ENCODE measurements at places on chromosomes 4 and X.

- no peak for DNase-seq
Observed at GRCh38 chr4:54384563-54384962, 155.5 kb downstream of the PDGFRA start.

- no peak for DNase-seq
Observed at GRCh38 chr4:166527500-166527899, 654.5 kb downstream of the TLL1 start.

DNA sequence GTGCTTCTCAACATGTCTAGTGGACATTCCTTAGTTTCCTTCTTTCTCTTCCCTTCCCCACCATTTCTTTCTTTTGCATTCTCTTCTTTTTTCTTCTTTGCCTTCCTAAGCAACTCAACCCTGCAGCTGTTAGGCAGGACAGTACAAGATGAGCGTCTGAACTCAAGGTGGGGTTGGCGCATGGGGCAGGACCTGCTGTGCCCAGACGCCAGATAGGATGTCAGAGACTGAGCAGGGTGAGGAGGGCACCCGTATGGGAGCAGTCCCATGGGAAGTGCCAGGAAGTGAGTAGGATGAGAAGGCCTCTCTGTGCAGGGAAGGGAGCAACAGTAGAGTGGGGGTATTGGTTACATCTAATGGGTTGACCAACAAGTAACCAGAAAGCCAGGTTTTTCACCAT, 38.1 kb upstream of the ZNF827 start:
- no peak for DNase-seq

DNA sequence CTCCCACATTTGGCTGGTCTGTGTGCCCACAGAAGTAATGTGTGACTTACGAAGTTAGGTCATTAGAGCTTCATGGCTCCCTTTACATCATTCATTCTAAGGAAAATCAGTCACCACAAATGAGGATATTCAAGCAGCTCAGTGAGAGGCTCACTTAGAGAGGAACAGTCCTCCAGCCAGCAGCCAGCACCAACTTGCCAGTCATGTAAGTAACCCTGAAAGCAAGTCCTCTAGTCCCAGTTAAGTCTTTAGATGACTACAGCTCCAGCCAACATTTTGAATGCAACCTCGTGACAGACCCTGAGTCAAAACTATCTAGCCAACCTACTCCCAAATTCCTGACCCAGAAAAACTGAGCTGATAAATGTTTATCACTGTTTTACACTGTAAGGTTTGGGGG, 71.3 kb downstream of the LRBA start:
- DNase-seq, result no peak

GRCh38 chrX:149392921-149393320, 112.2 kb downstream of the IDS start:
- no peak for DNase-seq

GRCh38 chr4:143455211-143455610, 58.3 kb upstream of the SMARCA5 start:
- DNase-seq, result no peak

GRCh38 chrX:130555341-130555740, 153.6 kb downstream of the RBMX2 start:
- DNase-seq, result no peak

GRCh38 chr4:86523333-86523732, 70.8 kb upstream of the PTPN13 start:
- DNase-seq, result no peak

DNA sequence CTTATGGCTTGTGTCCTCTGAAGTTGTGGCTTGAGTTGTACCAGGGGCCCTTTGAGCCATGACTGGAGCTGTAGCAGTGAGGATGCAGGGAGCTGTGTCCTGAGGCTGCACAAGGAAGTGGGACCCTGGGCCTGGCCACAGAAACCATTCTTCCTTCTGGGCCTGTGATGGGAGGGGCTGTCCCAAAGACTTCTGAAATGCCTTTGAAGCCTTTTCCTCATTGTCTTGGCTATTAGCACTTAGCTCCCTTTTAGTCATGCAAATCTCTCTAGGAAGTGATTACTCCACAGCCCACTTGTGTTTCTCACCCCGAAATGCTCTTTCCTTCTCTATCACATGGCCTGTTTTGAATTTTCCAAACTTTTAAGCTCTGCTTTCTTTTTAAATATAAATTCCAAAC, 92.4 kb downstream of the FHDC1 start:
- no peak for DNase-seq

- no peak for DNase-seq
Observed at GRCh38 chr4:16439768-16440167, 213.5 kb upstream of the TAPT1 start.

DNA sequence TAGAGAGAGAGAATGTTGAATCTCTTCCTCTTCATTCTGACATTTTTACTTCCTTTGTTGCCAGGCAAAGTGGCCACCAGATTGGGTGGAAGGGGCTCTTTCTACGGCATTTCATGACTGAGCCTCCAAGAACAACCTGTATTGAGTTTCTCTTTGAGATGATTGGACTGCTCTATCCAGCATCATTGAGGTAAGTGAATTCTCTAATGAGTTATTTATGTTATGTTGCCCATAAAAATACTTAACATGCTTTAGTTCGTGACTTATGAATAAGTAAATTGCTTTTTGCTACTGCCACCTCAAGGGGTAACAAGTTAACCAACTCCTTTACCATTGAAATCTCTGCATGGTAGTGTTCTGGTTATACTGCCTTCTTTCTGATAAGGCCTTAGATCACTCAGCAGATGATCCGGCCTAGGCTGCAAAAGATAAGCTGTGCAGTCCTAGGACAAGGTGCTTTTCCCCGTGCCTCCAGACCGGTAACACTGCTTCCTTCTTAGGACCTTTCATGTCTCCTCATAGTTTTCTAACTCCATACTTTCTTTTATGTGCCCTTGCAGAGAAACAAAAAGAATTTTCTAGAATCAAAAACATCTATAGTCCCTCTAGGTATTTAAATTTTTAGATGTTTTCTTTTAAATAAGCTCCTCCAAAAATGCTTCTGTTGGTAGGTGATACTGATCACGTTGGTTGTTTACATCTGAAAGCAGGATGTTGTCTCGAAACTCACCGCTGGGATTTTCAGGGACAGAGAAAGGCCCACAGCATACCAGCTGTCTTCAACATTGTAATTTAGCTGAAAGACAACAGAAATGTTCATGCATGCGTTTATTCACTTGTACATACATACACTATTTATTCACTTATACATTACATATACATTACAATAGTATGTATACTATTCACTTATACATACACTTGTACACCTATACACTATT, 157.1 kb upstream of the RBPJ start:
- DNase-seq, result no peak

GRCh38 chrX:57641338-57641737, 38.7 kb downstream of the NLRP2B start:
- no peak for DNase-seq

DNA sequence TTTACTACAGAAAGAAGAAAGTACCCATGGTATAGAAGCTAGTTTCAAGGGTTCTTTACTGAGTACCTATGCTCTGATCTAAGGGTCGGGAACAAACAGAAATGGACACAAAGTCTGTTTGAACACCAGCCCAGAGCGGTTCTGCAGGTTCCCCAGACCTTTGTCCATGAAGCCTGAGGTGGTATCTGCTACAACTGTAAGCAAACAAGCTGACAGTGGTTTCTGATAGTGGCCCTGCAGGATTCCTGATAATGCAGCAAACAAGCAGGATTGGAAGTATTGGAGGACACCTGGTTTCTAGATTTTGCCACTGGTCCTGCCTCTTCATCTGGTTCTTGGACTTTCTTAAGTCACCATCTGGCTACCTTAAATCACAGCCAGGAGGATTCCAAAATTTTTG, 23.7 kb downstream of the SMPX start:
- DNase-seq, result no peak

DNA sequence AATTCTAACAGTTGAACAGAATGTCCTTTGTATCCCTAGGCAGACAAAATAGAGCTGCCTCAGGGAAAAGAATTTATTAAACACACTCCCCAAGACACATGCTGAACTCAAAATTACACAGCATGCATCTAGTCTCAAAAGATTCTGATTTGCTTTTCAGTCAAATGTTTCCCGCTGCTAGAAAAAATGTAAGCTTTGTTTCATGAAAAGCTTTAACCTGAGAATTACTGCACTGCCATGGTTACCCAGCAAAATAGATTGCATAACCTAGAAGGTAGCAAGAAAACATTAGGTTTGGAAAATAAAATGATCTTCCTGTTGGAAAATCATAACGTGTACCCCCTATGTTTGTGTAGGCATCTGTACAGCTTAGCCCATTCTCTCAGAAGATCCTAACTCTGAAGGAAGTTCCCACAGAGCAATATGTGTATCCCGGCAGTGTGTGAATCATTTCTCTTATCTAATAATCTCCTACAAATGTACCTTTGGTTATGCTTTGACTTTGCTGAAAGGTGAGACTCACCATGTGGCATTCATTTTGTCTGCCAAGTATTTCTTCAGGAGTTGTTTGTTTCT, 646.9 kb downstream of the STPG2 start:
- DNase-seq, result no peak

DNA sequence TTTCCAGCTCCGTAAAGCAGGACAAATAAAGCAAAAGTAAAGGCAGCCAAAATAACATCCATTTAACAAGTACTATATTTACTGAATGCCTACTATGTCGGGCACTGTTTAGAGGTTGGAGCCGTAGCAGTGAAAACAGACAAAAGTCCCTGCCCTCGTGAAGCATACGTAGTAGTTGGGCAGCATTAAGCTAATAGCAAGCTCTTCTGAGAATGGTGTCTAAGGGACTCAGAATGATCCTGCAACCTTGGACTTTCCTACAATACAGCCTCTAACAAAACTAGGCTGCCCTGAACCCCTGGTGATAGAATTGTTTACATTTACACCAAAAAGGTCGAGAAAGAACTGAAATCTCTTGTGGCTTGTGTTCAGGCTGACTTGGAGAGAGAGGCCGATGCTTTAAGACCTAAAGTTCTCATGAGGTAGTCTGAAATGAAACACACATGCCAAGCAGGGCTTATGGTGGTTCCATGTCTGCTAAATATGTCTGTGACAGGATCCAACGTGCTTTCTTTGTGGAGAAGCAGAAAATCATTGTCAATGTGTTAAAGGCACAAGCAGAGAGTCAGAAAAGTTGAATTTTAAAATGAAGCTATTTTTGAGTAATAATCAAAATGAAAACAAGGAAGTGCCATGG, 898 bp upstream of the PDGFC start:
- DNase-seq, result no peak
